Stomach (tissue), 19 donors: ENCODE measurements at places on chromosomes 1 and 21. TPM values are rescaled to one million over a fixed set of nuclear protein-coding genes. Genes with fewer than 3 reads are reported as not detected.

DNA sequence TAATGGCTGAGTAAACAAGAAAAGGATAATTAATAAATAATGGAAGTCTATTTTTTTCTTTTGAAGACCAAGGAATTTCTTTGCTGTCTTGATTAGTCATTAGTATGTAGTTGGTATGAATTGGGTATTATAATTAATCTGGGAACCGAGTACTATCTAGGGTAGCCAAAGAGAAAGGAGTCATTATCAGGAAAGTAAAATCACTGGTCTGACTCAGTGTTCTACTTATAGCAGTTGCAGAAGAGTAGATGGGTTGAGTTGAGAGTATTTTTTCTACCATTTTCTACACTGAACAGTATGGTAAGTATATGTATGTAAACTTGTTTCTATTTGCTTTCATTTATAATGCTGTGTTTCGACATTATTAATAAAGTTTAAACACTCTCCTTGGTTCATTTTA is 26.6 kb downstream of the CDC14A start:
- no peaks in the 10 kb centered on the region for H3K27me3 ChIP-seq
- no peaks in the 10 kb centered on the region for H3K4me1 ChIP-seq

GRCh38 chr1:67683766-67684525 is 1.1 kb upstream of the GADD45A start:
- no peaks in the 10 kb centered on the region for H3K27me3 ChIP-seq
- H3K36me3 ChIP-seq: peaks cover 15% of the 10 kb centered on the region
- peaks cover 46% of the 10 kb centered on the region for H3K4me1 ChIP-seq
- no peak for DNase-seq
- peak overlapping the region; percentile 9 for H3K27ac ChIP-seq
- H3K4me3 ChIP-seq: peak overlapping the region; percentile 84

DNA sequence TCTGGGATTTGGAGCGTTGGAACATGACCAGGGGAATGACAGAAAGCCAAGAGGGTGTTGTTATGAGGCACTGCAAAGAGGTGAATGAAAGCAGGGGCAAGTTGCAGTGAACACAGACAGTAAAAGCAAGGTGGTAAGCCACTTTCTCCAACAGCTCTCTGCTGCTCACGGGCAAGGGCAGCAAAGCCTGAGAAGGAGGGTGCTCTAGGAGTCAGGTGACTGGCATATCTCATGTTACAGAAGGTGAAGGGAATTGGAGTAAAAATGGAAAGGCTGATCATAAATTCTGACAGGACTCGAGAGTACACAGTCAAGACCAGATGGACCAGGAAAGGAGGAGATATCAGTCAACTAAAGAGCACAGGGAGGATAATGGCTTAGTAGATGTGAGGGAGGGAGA is 14.5 kb downstream of the VAV3 start:
- DNase-seq: no peak
- H3K4me3 ChIP-seq: no peak overlapping the region

Gene PLPPR4
- not detected for total RNA-seq

Gene CDK11B
- total RNA-seq: 34.8 TPM
